Activated CD4-positive, CD25-positive, alpha-beta regulatory T cell (primary cell): ENCODE measurements at places on chromosomes 5 and 9.

DNA sequence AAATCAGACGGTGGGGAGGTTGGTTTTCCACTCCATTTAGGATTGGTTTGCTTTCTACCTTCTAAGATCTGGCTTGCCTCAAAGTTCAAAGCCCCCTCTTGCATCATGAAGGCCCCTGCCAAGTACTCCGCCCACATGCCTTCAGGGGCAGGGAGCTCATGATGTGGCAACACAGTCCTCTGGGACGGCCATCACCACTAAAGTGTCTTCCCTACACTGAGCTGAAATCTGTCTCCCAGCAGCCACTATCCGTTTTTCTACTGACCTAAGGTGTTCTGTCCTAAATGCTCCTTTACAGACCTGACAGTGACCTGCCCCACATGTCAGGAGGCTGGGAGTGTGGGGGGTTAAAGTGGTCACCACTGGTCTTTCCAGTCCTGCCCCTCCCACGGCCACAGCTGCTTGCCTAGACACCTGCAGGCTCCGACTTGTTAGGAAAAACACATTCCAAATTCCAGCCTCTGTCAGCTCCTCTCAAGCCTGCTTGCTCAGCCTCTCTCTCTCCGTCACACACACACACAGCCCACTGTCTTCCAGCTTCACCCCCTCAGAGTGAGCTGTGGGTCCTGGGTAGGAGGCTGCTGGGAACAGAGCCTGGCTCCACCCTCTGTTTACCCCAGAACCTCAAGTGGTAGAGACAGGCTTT lies 44.9 kb downstream of the SHB start:
- DNase-seq, result no peak

GRCh38 chr9:111832449-111832848 lies 37.7 kb upstream of the SHOC1 start:
- DNase-seq, result no peak

DNA sequence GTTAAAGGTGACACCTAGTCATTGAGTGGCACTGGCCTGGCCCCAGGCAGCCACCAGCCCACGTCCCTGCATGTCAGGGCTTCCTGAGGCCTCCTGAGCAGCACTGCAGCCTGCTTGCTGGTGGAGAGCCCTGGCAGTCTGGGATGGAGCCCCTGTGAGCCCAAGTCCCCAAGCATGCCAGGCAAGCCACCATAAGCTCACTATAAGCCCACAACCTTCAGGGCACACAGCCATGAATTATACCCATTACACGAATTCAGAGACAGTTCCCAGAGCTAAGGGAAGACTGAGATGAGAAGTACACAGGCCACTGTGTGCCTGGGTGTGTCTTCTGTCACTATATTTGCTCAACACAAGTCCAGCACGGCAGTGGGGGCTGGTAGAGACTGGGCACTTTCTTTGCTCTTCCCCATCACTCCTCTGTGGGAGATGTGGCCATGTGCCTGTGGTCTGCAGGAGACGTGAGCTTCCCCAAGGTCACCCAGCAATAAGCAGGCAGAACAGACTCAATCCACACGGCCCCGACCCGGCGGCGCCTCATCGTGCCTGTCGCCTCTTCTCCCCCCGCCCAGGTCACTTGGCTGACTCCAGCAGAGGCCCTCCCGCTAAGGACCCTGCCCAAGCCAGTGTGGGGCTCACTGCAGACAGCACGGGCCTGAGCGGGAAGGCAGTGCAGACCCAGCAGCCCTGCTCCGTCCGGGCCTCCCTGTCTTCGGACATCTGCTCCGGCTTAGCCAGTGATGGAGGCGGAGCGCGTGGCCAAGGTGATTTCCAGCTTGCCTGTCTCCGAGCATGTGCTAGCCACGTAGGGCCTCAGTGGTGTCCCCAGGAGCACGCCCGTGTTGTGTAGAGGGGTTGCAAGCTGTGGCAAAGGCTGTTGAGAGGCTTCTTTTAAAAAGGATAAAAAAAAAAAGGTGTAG lies 114.8 kb downstream of the WNK2 start:
- DNase-seq, result no peak

DNA sequence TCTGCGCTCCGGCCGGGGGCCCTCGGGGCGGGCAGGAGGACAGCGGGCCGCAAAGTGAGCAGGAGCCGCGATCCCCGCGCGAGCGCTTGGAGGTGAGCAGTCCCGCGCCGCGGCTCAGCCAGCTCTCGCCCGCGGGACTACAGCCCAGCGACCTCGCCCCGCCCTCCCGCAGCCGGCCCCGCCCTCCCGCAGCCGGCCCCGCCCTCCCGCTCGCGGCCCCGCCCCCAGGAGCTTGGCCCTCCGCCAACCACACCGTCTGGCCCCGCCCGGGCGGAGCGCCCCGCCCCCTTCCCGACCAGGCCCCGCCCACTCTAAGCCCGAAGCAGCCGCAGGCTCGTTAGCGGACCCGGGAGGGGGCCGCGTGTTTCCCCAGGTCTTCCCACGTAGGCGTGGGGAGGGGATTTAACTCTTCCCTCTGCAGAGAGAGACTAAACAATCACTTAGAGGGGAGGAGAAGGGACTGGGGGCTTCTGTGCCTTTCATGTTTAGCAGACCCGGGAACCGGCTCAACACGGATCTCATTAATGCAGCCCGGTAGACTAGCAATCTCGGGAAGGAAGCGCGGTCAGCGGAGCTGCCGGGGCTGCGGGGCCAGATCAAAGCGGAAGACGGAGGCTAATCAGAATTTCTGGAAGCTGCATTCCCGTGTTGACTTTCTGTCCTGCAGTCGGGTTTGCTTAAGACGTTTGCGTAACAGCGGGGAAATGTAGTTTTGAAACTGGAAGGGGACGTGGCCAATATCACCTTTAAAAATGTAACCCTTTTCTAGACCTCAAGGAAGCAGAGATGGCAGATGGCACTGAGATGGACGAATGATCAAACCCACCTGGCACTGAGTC lies at the start of gene MYO10:
Gene MYO10 (minus strand): TSS at position 139 of the 839 bp plus-strand sequence. CDS start 480 bp downstream, outside the sequence.
- DNase-seq, result peak; percentile 14
